CD4-positive, CD25-positive, alpha-beta regulatory T cell (primary cell): ENCODE measurements at places on chromosomes 12 and 14.

GRCh38 chr14:50659327-50659974 lies 8.7 kb downstream of the SAV1 start:
- no peak for DNase-seq

DNA sequence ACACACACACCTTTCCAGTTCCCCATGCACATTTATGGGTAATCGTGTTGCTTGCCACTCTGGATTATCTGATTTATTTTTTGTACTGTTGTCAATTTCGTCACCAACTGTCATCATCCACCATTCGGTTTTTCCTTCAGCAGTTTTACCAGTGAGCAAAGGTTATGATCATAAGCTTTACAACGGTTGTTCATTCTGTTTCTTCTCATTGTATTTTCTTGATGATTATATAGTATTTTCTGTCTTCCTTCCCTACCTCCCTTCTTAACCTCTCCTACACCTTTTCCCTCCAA lies 680 bp downstream of the NECAP1 start:
- DNase-seq: no peak

DNA sequence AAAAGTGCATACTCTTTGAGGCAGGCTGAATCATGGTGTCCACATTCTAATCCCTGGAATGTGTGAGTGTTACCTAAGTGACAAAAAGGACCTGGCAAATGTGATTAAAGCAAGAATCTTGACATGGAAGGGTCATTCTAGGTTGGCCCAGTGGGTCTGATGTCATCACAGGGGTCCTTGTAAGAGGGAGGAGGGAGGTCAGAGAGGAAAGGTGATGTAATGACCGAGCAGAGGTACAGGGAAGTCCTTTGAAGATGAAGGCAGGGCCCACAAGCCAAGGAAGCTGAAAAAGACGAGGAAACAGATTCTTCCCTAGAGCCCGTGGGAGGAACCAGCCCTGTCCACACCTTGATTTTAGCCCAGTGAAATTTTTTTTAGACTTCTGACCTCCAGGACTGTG lies 60.1 kb downstream of the MAP1LC3B2 start:
- no peak for DNase-seq

DNA sequence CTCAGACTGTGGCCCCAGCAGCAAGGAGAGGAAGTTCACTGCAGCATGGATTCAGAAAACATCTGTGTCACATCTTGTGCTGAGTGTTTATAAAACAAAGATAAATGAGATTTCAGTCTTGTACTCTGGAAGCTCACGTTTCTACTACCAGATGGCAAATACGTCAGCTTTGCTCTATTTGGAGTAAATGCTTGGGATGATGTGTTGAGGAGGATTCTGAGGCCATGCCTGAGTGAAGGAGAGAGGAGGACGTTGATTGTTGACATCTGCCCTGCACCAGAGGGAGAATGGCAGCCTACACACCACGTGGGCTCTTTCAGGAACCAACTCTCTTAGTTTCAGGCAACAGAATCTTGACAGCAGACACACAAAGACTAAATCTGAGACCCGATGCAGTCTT lies 188.9 kb downstream of the TMEM132C start:
- DNase-seq: no peak
